Right cardiac atrium (tissue), 5 donors: ENCODE measurements at places on chromosomes 16 and 17. TPM values are rescaled to one million over a fixed set of nuclear protein-coding genes. Genes with fewer than 3 reads are reported as not detected.

Gene MRTFB
- 44.8 TPM for total RNA-seq

Gene ABAT
- total RNA-seq, result 23.7 TPM

Gene SDK2
- total RNA-seq, result 1.2 TPM

- no peak for DNase-seq
Measured at GRCh38 chr17:37312137-37312923, 63.5 kb upstream of the C17orf78 start.

DNA sequence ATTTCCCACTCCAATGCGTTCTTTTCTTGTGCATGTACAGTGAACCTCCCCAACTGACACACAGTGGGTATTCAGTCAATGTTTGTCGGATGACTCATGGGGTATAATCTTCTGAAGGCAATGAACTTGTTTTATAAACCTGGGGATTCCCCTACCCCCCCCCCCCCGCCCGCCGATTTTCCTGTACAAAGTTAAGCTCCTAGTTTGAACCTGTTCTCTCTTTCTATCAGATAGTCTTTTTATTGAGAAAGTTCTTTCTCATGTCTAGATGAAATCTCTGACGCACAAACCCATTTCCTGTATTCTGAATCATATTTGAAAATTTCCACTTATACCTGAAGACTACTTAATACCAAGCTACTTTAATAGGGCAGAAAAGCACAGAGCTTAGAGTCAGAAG lies 338.3 kb downstream of the CA10 start:
- no peak for DNase-seq
